Hematopoietic multipotent progenitor cell (in vitro differentiated cells): ENCODE measurements at places on chromosomes 5 and 9. TPM values are rescaled to one million over a fixed set of nuclear protein-coding genes. Genes with fewer than 3 reads are reported as not detected.

- no peak for DNase-seq
Measured at GRCh38 chr5:108615216-108615615, 132.5 kb upstream of the FER start.

GRCh38 chr5:10653751-10654400 lies 90.0 kb downstream of the ANKRD33B start:
- no peak for DNase-seq

DNA sequence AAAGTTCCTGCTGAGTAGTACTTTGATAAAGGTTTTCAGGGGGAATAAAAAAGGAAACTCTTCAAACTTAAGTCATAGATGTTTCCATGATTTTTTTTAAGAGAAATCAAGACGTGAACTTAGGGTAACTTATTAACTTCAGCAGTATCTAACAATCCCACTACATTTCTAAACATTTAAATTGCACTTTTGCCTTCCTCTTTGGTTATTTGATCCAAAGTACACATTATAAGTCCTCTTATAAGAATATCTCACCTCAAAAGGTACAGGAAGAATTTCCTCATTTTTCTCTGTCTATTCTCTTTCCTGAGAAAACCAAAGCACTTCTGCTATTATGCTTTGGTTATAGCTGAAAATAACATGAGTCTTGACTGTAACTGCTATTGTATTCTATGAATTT lies 7.9 kb downstream of the PTPRD start:
- DNase-seq: no peak

- no peak for DNase-seq
Measured at GRCh38 chr5:36242534-36243485, 1.1 kb upstream of the NADK2 start.

- peak; percentile 18 for DNase-seq
Measured at GRCh38 chr9:20405078-20405477, 217.2 kb downstream of the MLLT3 start.

GRCh38 chr5:98755406-98755805 lies 18.1 kb upstream of the RGMB start:
- DNase-seq: no peak

GRCh38 chr9:70389188-70389587 lies 25.3 kb downstream of the KLF9 start:
- no peak for DNase-seq

- DNase-seq: no peak
Measured at GRCh38 chr9:129868872-129869486, 33.7 kb downstream of the USP20 start.

DNA sequence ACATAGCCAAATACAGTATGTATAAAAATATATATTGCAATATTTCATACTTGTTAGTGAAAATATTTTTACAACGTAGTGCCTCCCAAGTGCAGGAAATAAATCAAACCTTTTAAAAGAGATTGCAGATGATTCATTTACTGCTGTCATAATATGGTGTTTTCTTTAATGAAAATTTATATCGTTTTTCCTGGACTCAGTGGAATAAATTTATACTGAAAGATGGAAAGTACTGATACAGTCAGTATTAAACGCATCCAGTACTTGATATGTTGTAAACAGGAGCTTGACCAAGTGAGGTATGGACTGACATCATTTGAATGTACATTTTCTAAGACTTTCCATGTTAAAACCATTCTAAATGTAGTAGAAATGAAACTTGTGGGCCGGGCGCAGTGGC lies 143.4 kb upstream of the ZNF608 start:
- DNase-seq: no peak

DNA sequence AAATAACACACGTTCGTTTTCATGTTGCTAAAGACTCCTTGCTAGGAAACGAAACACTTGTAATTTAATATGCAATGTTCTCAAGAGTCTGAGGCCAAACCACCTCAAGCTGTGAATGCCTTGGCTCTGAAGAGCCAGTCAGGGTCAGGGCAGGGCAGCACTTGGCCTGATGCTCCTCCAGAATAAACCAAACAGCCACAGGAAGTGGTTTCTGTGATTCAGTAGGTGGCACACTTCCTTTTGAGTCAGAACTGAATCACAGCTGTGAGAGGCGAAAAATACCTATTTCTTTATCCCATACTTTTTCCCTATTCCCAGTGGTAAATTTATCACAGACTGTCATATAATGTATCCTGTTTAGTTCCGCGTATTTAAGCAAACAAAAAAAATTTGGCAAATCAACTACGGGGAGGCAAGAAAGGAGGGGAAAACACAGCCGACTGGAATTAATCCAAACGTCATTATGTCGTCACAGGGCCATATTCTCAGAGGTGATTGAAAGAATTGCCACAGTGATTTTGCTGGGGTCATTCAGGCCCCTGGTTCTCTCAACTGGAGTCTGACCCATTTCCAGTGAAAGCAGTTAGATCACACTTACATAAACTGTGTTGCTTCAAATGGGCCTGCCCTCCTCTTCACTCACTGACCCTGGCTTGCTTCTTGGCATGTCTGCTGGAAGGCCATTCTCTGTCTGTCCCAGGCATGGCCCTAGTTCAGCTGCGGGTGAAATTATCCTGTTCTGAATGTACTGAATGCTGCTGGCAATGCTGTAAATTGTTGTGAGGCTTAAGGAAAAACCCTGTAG lies 71.2 kb downstream of the ARRDC3 start:
- DNase-seq: peak; percentile 95

- DNase-seq: no peak
Measured at GRCh38 chr9:124386201-124386600, 29.0 kb downstream of the PSMB7 start.

DNA sequence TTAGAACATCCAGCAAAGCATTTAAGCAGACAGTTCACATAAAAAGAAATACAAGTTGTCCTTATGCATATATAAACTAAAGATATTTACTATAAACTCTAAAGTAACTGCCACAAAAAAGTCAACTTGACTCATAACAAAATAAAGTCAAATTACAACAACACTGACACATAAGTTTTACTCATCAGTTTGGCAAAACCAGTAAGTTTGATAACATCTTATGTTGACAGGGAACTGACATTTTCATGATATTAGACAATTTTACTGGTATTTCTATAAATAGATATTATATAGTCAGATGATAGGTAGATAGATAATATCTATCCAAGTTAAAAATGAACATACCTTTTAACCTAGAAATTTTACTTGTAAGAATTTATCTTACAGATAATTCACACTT lies 9.9 kb upstream of the TSLP start:
- DNase-seq: no peak

DNA sequence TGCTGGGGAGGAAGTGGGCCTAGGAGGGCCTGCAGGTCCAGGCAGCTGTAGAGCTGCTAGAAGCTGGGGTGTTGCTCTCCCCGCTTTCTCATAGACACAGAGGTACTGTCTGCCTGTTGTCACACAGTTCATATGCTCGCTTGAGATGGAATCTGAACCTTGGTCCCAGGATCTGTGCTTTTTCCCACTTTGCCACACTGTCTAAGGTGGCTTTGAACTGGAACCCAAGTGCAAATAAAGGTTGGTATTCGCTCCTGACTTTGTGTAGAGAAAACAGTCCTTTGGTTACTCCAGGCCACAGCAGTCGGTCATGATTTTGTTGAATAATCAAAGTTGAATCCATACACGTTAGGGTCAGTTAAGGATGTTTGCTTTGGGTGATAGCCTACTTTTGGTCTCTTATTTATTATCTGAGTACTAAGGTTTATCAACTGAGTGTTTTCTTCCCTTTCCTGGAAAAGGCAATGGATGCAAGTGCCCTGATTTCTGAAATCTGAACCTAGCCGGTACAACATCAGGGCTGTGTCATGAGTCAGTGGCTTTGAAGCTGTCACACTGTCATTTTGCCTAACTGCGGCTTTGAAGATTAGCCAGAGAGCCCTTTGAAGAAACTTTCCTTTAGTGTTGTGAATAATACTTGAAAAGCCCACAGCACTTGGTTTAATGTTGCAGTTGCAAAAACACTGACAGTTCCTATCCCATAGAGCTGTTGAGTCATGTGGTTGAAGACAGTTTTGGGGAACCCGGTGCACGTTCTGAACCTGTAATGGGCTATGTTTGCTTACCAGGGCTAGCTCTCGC lies 41.3 kb downstream of the HABP4 start:
- no peak for DNase-seq

GRCh38 chr5:36790847-36791246 lies 85.7 kb upstream of the NIPBL start:
- DNase-seq: no peak

GRCh38 chr5:93359296-93359959 lies 221.6 kb downstream of the NR2F1-AS1 start:
- DNase-seq: no peak

- DNase-seq: no peak
Measured at GRCh38 chr5:78007233-78007632, 231.1 kb upstream of the TBCA start.

DNA sequence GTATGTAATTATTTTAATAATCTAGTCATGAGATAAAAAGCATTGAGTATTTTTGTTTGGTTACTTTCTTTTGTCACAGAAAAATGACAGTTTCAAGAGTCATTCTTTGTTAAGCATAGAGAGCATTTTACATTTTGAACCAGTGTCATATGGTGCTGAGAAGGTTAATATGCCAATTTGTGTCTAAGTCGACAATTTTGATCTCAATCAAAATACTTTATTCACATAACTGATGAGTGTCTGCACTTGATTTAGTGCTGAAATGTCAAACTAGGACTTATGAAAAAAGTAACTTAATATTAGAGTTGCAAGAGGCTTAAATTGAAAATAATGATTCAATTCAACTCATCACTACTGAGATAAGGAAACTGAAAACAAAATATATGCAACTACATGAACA lies 1804.6 kb upstream of the ACO1 start:
- DNase-seq: no peak

GRCh38 chr9:8605096-8605495 lies 805.5 kb upstream of the DMAC1 start:
- DNase-seq: no peak

DNA sequence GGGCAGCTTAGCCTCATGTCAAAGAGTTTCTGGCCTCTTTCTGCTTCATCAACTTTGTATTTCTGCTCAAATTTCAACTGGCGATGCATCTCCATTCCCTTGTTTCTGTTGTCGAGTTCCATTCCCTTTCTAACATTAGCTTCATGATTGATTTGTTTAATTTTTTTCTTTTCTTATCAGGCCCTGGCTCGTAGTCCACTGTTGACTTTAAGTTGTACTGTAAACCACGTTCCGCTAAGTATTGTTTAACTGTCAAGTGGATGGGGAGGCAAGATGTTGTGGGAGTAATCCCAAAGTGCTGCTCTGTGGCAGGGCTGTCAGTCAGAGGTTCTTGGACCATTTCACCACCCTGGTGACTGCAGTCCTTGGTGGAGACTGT lies 309.1 kb downstream of the PSAT1 start:
- DNase-seq: no peak

GRCh38 chr5:32794086-32794485 lies 83.0 kb downstream of the NPR3 start:
- no peak for DNase-seq

LCP2 gene
- total RNA-seq: 70.8 TPM

TAF1L gene
- total RNA-seq: under 0.01 TPM

GLRA1 gene
- not detected for total RNA-seq

TXNDC8 gene
- total RNA-seq: not detected

SOX30 gene
- total RNA-seq: under 0.01 TPM

PCDHGA12 gene
- 2.2 TPM for total RNA-seq

TLX3 gene
- total RNA-seq: not detected
